ENCODE measurements at places on chromosomes 3 and 15.

DNA sequence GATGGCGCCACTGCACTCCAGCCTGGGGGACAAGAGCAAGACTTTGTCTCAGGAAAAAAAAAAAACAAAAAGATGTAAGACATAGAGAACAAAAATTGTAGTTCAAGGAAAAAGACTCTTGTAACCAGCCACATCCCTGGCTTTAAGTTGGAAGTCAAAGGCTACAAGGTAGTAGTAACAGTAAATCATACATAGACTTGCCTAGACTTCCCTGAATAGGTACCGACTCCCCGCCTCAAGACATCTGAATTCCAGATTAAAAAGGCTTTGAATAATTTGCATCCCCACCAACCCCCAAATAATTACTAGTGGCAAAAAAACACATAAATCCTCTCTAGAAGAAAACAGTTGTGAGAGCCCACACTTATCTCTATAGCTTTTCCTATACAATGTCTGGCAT lies 55.6 kb downstream of the INO80 start:
- DNase-seq, result no peak

- no peak for DNase-seq
Measured at GRCh38 chr3:191030491-191030890, 168.0 kb upstream of the GMNC start.

DNA sequence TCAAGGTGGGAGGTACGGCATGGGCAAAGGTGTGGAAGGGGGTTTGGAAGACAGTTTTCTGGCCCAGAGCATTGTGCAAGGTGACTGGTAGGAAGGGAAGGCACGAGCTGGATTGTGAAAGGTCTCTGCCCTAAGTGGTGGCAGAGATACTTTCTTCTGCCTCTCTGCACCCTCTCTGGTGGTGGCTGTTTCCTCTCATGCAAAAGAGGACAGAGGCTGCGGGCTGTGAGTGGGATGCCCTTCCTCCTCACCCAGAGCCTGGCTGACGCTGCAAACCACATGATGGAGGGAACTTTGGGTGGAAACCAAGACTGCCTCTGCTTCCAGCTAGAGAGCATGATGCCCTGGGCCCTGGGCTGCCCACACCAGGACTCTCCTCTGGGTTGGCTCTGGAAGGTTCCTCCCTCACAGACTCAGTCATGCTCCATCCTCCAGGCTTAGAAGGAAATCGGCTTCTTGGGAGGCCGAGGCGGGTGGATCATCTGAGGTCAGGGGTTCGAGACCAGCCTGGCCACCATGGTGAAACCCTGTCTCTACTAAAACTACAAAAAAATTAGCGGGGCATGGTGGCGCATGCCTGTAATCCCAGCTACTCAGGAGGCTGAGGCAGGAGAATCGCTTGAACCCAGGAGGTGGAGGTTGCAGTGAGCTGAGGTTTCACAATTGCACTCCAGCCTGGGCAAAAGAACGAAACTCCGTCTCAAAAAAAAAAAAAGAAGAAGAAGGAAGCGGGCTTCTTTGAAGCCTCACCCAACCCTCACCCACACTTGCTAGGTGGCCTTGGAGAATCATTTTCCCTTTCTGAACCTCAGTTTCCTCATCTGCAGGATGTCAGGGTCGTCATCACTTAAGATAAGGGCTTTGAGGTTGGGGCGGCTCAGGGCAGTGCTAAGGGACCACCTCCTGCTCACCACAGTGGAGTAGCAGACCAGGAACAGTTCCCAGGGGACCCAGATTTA lies 8.3 kb downstream of the PSTPIP1 start:
- DNase-seq, result peak; percentile 79

- no peak for DNase-seq
Measured at GRCh38 chr15:75532413-75533250, 46.5 kb downstream of the PTPN9 start.

DNA sequence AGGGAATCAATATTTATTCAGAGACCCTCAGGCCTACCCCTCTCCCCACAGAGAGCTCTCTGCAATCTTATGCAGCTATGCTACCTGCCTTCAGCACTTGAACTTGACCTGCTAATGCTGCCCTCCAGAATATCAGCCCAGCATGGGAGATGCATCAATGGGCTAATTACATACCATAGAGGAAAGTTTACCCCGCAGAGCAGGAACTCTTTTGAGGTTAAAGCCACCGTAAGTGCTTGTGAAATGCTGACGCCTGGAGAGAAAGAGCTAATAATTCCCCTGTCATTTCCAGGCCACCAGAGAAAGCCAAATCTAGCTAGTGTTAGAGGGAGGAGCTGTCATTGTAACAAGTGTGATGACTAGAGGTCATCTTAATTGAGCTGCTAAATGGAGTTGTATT lies 127.5 kb downstream of the CHST2 start:
- DNase-seq, result no peak

GRCh38 chr15:84611631-84612030 lies 10.8 kb downstream of the ZSCAN2 start:
- no peak for DNase-seq

GRCh38 chr3:100971798-100972197 lies 21.4 kb downstream of the ABI3BP start:
- DNase-seq, result no peak

DNA sequence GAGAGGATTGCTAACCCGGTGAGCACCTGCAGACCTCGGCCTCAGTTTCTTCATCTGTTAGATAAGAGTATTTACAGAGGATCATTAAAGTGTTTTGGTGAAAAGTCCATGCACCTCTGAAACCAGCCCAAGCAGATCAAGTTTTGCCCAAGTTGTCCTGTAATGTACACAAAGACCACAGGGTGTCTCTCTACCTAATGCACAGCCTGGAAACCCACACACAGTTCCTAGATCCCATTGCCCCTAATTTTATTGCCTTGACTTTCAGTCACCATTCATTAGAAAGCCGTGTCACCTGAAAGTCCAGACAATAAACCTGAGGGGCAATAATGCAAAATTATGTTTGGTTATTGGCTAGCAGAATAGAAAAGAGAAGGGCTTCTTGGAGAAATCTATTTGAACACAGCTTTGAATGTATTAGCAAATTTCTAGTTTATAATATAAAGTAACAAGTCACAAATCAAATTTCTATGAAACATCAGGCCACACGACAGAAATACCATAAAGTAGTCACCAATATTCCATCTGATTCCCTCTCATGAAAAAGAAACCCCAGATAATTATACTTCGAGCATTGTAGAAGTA lies 161.3 kb upstream of the SLC2A2 start:
- peak; percentile 14 for DNase-seq

DNA sequence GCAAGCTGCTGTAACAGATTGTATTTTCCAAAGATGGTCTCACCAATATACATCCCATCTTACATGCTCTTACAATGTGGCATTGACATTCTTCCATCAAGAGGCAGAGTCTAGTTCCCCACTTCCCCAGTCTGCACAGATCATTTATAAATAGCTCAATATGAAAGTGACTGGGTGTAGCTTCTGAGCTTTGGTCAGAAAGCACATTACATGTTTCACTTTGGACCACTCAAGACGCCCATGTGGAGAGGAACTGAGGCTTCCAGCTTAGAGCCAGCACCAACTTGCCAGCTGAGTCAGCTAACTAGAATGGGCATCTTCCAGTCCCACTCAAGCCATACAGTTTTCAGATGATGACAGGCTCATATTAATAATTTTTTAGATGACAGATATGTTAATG lies 45.5 kb downstream of the GREM1 start:
- DNase-seq, result no peak

DNA sequence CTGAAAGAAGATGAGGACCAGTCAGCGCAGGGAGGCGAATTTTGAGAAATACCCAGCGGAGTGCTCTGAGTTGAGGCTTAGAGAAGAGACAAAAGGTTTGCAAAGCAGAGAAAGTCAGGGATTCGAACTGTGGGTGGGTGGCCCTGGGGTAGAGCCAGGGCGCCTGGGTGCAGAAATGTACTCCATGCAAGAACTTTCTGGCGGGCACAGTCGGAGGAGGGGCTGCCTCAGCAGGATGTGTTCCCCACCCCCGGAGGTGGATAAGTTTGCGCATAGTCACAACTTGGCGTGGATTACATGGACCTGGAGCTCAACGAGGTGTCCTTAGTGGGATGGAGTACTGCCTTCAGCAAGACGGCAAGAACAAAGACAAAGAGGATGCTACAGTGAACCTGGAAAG lies 117.3 kb upstream of the ALDH1A3 start:
- DNase-seq, result no peak

- DNase-seq, result no peak
Measured at GRCh38 chr3:107604057-107604822, 81.5 kb downstream of the BBX start.

DNA sequence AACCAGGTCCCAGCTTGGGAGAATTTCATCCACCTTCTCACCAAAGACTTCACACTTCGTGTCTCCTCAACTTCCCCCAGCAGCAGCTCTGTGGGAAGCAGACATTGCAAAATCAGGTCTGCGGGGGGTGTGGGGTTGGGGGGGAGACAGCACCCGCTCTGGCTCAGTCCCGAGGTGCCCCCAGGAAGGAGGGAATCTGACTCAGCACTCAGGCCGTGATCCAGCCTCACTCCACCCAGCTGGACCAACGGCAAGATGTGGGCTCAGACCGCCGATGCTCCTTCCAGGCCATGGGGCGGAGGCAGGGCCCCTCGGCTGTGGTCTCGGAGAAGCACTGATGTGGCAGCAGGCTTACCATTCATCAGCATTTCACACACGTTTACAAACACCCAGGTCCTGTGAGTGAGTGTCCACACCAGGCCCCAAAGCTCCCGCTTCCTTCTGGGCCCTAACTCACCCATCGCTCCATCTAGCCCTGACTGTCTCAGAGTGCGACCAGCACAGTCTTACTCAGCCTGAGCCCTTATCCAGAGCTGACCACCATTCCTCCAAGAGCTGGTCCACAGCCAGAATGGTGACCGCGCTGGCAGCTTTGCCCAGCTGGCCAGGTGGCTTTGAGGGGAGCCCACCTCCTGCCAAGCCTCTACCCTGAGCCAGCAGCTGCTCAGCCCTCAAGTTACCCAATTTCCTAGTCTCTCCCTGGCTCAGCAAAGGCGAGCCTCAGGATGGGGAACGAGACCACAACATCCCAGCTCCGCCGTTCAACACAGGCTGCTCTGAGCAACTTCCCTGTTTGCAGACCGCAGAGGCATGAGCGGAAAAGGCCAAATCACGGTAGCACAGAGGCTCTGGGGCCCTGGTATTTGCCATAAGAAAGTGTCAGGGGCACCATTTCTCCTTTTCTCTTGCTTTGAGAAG lies 3.3 kb downstream of the STAB1 start:
- DNase-seq, result no peak

- DNase-seq, result peak; percentile 60
Measured at GRCh38 chr3:172622916-172623700, 87.8 kb downstream of the NCEH1 start.

DNA sequence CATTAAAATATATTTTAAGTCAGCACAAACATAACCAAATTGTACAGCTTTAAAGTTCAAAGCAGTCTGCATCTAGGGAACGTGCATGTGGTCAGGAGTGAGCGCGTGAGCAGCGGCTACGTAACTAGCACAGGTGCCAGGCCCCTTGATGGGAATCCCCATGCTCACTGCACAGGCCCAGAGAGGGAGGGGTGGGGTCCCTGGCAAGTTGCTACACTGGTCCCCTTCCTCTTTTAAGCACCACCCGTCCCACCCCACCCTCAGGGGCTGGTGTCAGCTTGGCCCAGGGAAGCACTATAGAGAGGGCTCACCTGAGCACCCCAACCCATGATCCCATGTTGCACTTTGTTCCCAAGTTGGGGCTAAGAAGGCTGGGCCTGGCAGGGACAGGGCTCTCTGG lies 835 bp upstream of the GMPPB start:
- DNase-seq, result peak; percentile 23

GRCh38 chr3:71062037-71062932 lies 521.2 kb downstream of the FOXP1 start:
- no peak for DNase-seq

GRCh38 chr3:5798809-5799208 lies 611.3 kb downstream of the EDEM1 start:
- no peak for DNase-seq

DNA sequence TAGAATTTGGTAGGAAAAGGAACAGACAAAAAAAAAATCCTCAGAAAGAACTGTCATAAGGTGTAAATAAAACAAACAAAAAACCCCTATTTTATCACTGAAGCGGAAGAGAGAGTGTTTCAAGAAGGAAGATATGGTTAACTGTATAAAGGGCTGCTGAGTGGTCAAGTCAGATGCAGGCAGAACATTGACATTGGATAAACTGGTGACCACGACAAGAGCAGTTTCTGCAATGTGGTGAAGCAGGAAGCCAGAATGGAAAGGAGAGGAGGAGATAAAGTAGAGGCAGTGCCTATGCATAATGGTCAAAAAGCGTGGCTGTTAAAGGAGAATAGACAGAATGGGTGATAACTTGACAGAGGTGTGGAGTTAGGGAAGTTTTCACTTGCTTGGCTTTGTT lies 75.3 kb downstream of the CYP19A1 start:
- DNase-seq, result no peak

DNA sequence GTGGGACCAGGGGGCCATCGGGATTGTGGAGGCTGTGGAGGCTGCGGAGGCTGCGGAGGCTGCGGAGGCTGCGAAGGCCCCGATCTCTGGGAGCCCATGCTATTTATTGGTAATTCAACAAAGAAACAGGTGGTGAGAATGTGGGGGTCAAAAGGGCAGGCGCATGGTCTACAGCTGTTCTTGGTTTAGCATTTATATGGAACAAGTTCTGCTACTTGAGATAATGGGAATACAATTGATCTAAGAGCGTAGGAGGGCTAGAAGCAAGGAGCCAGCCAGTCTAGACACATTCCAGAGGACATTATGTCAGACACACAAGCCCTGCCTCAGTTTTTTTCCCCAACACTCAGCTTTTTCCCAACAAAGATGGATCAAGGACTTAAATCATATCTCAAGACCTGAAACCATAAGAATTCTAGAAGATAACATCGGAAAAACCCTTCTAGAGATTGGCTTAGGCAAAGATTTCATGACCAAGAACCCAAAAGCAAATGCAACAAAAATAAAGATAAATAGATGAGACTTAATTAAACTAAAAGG lies 20.1 kb downstream of the C3orf80 start:
- no peak for DNase-seq

GRCh38 chr15:67305506-67305905 lies 50.9 kb downstream of the IQCH start:
- no peak for DNase-seq

DNA sequence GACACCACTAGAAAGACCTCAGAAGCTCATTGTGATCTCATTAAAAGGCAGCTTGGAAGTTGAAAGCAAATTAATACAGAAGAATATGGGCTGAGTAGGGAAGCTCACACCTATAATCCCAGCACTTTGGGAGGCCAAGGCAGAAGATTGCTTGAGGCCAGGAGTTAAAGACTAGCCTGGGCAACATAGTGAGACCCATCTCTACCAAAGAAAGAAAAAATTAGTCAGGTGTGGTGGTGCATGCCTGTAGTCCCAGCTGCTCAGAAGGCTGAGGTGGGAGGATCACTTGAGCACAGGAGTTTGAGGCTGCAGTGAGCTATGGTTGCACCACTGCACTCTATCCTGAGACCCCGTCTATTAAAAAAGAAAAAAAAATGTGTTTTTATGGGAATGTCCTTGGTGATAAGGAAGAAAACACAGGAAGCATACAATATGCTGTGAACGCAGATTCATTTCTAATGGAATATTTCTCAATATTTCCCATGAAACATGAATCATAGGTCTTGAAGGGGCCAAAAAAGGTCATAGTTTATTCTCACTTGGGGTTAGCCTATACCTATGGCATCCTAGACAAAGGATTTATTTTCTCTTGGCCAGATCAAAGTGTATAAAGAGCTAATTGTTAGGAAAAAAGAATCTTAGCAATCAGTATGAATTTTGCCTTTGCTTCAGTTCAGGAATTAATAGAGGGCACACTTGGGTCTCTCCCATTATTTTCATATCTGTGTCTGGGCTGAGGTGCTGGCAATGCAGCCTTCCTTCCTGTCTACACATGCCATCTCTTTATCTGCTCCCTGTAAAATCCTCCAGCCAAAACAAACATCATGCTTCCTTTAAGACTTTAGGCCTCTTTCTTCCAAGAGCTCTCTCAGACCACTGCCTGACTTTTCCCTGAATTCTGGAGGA lies 98.2 kb downstream of the FNDC3B start:
- DNase-seq, result no peak

All from CD4-positive, alpha-beta T cell treated with Interleukin-6 for 4 hours (primary cell).